Kidney tubule cell (primary cell): ENCODE measurements at places on chromosomes 7 and 10.

- no peak for DNase-seq
Measured at GRCh38 chr10:5478694-5479305, 20.6 kb downstream of the CALML5 start.

- DNase-seq = no peak
Measured at GRCh38 chr7:74324531-74325209, 35.5 kb downstream of the CLIP2 start.

GRCh38 chr10:19656420-19657042 lies 159.7 kb upstream of the PLXDC2 start:
- DNase-seq = no peak

DNA sequence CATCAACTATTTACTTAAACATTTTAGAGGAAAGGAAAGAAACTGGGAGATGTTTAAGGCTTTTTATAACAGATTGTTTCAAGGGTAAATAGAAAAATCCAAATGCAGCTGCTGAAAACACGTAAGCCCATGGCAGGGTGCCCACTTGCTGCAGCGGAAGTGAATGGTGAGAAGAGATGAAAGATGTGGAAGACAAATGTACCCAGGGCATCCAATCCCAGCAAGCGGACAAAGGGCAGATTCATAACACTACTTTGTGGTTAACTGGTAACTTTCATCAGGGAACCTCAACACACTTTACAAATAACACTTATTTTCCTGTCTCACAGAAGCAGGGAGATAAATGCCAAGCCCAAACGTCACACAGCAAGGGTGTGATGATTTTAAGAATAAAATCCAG lies 358.4 kb downstream of the KCNMA1 start:
- DNase-seq = peak; percentile 39

- DNase-seq = no peak
Measured at GRCh38 chr10:97549587-97550322, 22.8 kb upstream of the ANKRD2 start.

- peak; percentile 37 for DNase-seq
Measured at GRCh38 chr7:7920481-7920880, 48.1 kb upstream of the GLCCI1 start.

- DNase-seq = no peak
Measured at GRCh38 chr10:11108356-11108755, 90.7 kb downstream of the CELF2 start.

- peak; percentile 61 for DNase-seq
Measured at GRCh38 chr10:102509387-102509786, 5.6 kb downstream of the SUFU start.

- DNase-seq = peak; percentile 52
Measured at GRCh38 chr10:61397175-61397986, 55.8 kb downstream of the TMEM26 start.
